ENCODE measurements at places on chromosomes 7 and 10. TPM values are rescaled to one million over a fixed set of nuclear protein-coding genes. Genes with fewer than 3 reads are reported as not detected.

The CPA2 gene
- total RNA-seq, result 0.11 TPM

The FRAT1 gene
- total RNA-seq, result 1.3 TPM

- DNase-seq, result no peak
Observed at GRCh38 chr10:1824928-1825327, 87.6 kb upstream of the ADARB2 start.

DNA sequence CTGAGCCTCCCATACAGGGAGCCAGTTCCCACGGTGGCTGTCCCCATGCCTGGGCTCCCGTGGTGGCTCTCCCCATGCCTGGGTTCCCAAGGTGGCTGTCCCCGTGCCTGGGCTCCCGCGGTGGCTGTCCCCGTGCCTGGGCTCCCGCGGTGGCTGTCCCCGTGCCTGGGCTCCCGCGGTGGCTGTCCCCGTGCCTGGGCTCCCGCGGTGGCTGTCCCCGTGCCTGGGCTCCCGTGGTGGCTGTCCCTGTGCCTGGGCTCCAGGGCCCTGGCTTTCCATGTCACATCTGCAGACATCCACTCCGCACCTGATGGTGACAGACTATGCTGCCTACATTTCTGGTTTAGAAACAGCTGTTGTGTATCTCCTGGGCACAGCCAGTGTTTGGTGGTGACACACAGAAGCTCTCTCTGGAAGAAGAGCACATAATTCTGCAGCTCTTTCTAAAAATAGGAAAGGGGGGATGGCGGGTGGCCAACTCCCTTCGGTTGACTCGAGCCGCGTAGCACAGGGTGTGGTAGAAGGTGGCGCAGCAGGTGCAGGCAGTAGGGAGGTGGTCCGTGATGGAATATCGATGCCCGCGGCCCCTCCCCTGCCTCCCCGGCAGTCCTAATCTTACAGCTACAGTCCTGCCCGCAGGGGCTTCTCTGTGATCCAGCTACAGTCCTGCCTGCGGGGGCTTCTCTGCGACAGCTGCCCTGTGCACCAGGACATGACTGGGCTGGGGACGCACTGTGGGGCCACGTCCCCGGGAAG, 251.2 kb downstream of the DNAJB6 start:
- no peak for DNase-seq

DNA sequence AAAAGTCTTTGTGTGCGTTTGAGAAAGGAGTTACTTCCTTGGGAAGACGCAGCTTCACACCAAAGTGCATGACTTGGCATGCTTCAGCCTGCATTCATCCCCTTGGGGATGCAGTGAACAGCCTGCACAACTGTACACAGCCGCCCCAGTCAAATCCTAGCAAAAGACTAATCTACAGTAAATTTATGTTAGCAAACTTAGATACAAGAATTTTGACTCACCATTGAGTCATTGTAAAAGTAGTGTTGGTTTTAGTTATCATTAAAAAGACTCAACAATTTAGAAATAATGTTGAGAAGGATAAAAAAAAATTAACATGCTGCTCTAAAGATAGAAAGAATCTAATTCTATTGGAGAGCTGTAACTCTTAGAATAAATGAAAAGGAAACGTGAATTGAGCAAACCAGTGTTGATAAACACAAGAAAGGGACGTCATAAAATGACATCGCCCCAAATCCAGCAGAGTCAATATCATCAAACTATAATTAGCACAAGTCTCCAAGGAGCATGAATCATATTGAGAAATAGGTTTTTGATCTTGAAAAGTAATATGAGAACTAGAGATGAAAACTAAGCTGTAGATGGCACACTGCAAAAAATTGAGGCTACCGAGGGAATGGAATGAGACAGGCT, 11.9 kb upstream of the OPTN start:
- peak; percentile 32 for DNase-seq

The FZD8 gene
- 10.5 TPM for total RNA-seq

DNA sequence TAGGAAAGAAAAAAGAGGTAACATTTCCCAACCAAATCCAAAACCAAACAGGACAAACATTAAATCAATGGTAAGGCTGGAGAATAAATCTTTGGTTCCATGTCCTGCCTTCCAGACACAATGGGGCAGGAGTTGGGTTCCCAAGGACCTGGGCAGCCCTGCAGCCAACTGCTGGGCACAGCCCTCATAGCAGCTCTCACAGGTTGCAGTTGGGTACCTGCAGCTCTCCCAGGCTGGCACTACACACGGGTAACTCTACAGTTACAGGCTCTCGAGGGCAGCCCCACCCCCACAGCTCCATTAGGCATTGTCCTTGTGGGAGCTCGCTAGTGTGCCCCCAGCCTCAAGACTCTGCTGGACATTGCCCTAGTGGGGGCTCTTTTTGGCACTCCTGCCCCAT, 7.5 kb downstream of the GRB10 start:
- DNase-seq, result no peak

- DNase-seq, result no peak
Observed at GRCh38 chr10:73824146-73824725, 12.8 kb upstream of the NDST2 start.

Data from Daoy (cell line).